Pons (tissue), 1 donor: ENCODE measurements at places on chromosomes 2 and 18.
A peak's percentile ranks its signal among the peaks of the same experiment; 100 is the strongest.

DNA sequence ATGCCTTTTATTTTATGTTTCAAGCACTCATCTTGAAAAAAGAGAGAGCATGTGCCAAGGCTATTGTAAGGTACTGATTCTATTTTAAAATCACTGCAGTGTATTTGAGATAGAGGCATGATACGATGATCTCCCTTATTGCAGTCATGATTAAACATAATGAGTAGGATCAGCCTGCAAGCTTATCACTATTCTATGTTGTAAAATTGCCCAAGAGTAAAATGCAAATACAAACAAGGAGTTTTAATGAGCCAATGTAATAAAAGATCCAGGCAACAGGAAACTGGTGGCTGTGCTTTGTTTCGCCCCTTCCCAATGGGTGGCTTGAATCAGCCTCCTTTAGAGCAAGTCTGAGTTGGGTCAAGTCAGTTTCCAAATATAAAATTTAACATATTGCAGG is 116.4 kb upstream of the RBMS1 start:
- DNase-seq = no peak

DNA sequence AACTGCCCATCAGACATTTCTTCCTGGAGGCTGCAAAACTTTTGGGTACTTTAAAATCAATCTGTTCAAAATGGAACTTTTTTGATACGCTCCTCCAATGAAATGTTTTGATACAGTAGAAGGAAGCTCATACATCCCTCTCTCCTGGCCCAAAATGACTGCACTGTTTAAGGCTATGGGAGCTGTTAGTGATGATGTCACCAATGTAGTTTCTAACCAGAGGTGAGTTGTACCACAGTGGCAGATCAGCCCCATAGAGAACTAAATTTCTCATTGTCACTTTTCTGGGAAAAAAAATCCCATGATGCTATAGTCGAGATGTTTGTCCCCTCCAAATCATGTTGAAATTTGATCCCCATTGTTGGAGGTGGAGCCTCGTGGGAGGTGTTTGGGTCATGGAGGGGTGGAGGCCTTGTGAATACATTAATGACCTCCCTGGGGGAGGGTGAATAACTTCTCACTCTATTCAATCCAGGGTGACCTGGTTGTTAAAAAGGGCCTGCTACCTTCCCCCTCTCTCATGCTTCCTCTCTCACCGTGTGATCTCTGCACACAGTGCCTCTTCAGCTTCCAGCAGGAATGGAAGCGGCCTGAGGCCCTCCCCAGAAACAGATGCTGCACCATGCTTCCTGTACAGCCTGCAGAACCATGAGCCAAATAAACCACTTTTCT is 117.4 kb upstream of the NPAS2 start:
- DNase-seq = no peak

- DNase-seq = no peak
Observed at GRCh38 chr2:130261099-130261498, 62.9 kb upstream of the TUBA3E start.

GRCh38 chr18:33116376-33116775 is 324.1 kb downstream of the CCDC178 start:
- DNase-seq = no peak

DNA sequence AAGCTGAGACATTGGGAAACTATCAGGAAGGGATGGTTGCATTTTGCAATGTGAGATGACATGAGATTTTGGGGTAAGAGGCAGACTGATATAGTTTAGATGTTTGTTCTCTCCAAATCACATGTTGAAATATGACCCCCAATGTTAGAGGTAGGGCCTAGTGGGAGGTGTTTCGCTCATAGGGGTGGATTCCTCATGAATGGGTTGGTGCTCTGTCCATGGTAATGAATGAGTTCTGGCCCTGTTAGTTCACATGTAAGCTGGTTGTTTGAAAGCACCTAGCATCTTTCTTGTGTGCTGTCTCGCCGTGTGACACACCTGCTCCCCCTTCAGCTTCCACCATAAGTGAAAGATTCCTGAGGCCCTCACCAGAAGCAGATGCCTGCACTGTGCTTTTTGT is 37.7 kb downstream of the TPRKB start:
- DNase-seq = no peak

- DNase-seq = no peak
Observed at GRCh38 chr2:127155028-127155581, 48.2 kb upstream of the BIN1 start.

- no peak for DNase-seq
Observed at GRCh38 chr18:4551001-4551360, 95.9 kb upstream of the DLGAP1 start.

GRCh38 chr18:36312806-36313395 is 15.4 kb downstream of the FHOD3 start:
- DNase-seq = no peak

DNA sequence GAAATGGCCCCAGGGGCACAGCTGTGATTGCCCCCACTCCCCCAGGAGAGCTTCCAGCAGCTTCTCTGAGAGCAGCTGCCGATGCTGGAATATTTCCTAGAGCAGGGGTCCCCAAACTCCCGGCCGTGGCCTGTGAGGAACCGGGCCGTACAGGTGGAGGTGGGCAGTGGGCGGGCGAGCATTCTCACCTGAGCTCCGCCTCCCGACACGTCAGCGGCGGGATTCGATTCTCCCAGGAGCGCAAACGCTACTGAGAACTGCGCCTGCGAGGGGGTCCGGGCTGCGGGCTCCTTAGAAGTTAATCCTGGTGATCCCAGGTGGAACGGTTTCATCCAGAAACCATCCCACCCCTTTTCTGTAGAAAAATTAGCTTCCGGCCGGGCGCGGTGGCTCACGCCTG is 69.1 kb upstream of the PXDN start:
- no peak for DNase-seq

- no peak for DNase-seq
Observed at GRCh38 chr2:113676623-113677266, 49.7 kb downstream of the RABL2A start.

GRCh38 chr2:218081695-218082094 is 12.6 kb downstream of the RUFY4 start:
- no peak for DNase-seq

- no peak for DNase-seq
Observed at GRCh38 chr2:10022445-10022844, 20.9 kb upstream of the KLF11 start.

DNA sequence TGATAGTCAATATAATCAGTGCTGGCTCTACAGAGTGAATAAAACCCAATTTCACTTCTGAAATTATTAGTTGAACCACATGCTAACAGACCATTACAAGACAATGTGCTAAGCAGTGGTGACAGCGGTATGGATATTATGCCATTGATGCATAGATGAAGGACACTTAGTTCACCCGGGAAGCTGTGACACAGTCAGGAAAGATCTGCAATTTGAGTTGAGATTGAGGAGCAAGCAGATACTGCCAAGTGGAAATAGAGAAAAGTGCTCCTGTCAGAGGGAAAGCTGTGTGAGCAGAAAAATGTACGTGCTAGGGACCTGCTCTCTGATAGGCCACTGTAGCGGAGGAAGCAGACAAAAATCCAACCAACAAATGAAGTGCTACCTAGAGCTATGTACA is 529.5 kb upstream of the CDH2 start:
- no peak for DNase-seq

DNA sequence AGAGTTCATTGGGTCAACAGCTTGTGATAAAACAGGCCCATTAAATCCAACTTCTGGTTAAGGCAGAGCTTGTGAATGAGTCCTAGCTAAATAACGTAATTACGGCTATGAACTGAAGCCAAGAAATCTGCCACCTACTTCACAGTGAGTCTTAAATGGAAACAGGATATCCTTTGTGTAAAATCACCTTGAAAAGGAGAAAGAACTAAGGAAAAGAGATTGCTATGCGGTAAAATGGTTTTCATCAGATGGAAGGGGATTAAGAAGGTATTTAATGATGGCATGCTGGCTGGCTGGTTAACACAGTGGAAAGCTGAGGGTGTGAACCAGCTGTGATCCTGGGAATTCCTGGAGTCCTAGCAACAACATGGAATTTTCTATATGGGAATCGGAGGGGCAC is 156.6 kb downstream of the DOK6 start:
- DNase-seq = no peak

GRCh38 chr2:42812899-42813479 is 20.6 kb upstream of the HAAO start:
- DNase-seq = peak; percentile 39

- DNase-seq = no peak
Observed at GRCh38 chr2:220300806-220301205, 673.4 kb downstream of the SLC4A3 start.

DNA sequence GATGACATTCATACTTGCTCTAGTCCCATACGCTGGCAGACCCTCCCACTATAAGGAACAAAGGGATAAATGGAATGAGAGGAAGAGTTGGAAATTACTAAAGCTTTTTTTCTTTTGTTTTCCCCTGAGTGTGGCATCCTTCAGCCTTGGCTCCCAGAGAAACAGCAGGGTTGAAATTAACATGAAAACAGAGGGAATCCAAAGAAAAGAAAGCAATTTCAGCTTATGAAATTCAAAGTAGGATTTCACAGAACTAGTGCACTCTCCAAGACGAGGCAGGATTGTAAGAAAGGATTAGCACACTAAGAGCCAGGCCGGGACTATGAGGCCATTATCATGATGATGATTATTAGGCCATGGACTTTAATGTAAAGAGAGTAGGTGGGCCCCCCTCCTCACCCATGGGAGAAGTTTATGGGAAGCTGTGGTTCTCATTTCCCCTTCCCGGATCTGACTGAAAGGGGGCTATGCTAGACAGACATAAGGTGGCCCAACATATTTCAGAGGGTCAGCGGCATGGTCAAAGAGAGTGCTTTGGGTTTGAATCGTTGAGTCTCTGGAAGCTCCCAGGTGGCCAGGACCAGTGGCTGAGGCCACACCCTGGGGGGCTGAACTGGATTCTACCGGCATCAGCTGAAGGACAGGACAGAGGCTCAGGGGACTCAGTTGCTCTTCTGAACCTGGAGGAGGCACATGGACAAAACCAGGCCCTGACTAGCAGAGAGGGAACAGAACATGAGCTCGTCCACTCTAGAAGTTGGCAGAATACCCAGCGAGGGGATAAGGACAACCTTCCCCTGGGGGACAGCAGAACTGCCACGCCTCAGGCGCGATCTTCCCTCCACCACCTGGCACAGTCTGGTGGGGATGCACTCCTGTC is 100.1 kb upstream of the ARL4C start:
- no peak for DNase-seq

DNA sequence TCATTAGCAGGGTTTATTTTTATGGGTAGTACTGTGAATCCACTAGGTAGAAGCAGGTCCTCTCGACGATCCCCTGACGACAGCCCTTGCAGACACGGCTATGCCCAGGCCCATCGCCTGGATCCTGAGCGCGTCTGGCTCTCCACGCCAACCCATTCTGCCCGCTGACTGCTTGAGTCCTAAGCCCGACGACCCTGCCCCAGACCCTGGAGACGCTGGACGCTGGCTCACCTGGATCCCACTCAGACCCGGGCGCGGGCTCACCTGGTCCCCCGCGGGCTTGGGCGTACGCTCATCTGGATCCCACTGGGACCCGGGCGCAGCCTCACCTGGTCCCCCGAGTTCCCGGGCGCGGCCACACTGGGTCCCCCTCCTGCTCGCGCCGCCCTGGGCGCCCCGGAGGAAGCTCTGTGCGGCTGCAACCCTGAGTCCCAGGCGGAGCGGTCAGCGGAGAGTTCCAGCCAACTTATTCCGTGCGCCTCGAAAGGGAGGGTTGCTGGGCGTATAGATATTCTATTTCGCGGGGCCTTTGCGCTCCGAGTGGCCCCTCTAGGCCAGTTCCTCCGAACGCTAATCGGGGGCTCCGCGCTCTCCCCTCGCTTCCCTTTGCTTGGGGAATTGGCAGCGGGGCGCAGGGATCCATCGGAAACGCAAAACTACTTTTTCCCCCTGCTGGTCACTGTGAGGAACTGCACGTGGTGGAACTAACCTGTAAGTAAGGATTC is 22.4 kb upstream of the RMP24 start:
- DNase-seq = peak; percentile 65

DNA sequence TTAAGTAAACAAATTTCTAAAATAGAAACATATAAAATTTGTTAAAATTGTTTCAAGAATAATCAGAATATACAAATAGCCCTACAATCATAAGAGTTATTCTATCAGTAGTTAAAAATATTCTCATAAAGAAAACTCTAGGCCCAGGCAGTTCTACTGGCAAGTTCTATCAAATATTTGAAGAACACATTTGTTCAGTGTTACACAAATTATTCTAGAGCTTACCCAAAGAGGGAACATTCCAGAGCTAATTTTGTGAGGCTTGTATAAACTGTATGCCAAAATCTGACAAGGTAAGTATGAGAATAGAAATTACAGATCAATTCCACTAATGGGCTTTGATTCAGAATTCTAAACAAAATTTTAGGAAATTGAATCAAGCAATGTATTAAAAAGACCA is 241.4 kb upstream of the FBXO11 start:
- DNase-seq = no peak

- DNase-seq = no peak
Observed at GRCh38 chr2:208722731-208723130, 316.1 kb downstream of the PTH2R start.

DNA sequence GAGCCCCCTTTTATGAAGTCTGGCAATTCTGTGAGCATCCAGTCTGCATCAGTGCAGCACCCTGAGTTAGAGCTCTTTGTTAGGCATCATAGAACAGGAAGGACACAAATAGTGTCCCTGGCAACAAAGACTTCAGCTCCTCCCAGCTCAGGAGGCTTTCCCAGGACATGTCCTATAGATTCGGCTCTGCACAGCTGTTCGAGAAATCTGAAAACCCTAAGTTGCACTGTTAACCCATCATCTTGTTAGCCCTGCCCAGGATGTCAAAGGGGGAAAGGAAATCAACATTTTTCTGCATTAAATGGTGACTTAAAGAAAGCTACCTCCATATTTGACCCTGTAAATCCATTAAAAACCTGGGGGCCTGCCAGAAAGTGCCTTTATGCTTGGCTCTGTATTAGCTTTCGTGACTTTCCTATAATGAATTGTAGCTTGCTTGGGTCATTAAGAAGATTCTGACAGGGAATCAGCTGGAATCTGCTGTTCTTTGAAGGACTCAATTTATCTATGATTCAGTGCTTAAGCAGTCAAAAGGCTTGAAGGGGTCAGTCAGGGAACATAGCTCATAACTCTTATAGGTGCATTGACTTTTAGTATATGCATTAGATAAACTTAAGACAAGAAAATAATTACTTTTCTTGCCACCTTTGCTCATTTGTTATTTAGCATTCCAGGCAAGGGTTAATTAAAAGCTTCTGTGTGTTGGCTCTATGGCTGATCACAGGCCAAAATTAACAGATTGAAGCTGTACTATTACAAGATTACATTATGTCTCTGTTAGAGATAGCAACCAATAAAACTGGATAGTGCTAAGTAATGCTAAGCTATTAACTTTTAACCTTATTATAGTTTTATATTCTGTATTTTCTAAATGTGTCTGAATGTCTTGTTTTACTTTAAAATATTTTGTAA is 20.6 kb downstream of the ERMN start:
- DNase-seq = peak; percentile 68
